ENCODE measurements at places on chromosomes 1 and 21.
A peak's percentile ranks its signal among the peaks of the same experiment; 100 is the strongest.

- no peak for DNase-seq
Observed at GRCh38 chr1:94678202-94678848, 136.8 kb upstream of the F3 start.

DNA sequence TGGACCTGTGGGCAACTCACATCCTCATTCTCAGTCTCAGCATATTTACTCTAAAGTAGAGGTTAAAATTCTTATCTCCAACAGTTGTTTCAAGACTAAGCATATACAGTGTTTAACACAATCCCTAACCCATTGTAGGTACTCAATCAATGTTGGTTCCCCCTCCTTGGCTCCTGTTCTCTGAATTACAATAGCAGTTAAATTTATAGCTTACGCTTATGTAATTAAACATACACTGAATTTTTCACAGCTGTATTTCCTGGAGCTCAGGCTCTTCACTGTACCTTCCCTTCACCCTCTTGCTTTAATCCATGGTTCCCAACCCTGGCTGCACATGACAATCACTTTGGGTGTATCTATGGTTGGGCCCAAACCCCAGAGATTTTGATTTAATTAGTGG lies 89.4 kb downstream of the LPAR3 start:
- DNase-seq = no peak

GRCh38 chr1:229221106-229222019 lies 49.5 kb upstream of the RAB4A start:
- DNase-seq = no peak

GRCh38 chr1:62613890-62614289 lies 16.6 kb downstream of the ANGPTL3 start:
- DNase-seq = no peak

DNA sequence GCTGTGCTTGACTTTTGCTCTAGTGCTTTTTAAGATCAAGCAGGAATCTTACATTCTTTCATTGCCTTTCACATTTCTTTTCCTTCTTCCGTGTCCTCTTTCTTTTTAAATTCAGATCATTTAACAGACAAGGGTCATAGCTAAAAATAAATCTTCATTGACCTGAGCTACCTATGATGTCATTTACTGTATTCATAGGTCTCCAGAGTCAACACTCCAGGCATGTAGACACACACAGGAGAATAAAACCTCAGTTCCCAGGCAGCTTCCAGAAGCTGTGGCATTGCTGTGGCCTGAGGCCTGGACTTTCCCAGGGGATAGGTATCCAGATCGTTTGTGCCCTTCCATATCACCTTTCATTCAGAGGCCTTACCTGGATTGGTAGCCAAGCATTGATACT lies 38.5 kb upstream of the ENAH start:
- DNase-seq = no peak

GRCh38 chr1:101898137-101898536 lies 98.6 kb downstream of the OLFM3 start:
- DNase-seq = no peak

- no peak for DNase-seq
Observed at GRCh38 chr1:40226192-40226591, 21.5 kb upstream of the TMCO2 start.

- no peak for DNase-seq
Observed at GRCh38 chr1:164950541-164950986, 391.6 kb downstream of the PBX1 start.

GRCh38 chr21:37787456-37787855 lies 128.8 kb downstream of the KCNJ6 start:
- no peak for DNase-seq

- peak; percentile 53 for DNase-seq
Observed at GRCh38 chr1:1213345-1214265, at the start of gene TNFRSF4. Gene TNFRSF4, minus strand, starts transcription at chr1:1214153. Its CDS starts 26 bp downstream, at chr1:1214127.

- DNase-seq = no peak
Observed at GRCh38 chr1:231923491-231924041, 297.0 kb downstream of the DISC1 start.

- no peak for DNase-seq
Observed at GRCh38 chr1:32998997-32999396, 34.4 kb upstream of the RNF19B start.

DNA sequence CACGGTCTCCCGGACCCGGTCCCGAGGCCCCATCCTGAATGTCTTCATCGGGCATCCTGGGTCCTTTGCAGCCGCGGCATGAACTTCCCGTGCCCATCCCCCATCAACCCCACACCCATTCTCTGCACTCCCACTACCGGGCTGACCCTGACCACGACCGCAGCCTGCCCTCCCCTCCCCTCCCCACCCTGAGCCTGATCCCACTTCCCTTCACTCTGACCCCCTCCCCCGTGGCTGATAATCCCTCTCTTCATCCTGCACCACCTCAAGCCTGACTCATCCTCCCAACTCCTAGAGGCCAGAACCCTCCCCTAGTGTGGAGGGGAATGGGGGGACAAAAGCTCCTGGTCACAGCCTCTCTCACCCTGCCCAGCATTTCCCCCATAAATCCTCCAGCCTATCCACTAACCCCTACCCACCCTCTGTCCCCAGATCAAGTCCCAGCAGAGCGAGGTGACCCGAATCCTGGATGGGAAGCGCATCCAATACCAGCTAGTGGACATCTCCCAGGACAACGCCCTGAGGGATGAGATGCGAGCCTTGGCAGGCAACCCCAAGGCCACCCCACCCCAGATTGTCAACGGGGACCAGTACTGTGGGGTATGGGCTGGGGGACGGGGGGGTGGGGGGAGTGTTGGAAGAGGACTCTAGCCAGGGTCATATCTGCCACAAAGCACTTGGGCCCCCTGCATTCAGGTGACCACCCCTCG lies 602 bp downstream of the SH3BGRL3 start:
- DNase-seq = no peak

DNA sequence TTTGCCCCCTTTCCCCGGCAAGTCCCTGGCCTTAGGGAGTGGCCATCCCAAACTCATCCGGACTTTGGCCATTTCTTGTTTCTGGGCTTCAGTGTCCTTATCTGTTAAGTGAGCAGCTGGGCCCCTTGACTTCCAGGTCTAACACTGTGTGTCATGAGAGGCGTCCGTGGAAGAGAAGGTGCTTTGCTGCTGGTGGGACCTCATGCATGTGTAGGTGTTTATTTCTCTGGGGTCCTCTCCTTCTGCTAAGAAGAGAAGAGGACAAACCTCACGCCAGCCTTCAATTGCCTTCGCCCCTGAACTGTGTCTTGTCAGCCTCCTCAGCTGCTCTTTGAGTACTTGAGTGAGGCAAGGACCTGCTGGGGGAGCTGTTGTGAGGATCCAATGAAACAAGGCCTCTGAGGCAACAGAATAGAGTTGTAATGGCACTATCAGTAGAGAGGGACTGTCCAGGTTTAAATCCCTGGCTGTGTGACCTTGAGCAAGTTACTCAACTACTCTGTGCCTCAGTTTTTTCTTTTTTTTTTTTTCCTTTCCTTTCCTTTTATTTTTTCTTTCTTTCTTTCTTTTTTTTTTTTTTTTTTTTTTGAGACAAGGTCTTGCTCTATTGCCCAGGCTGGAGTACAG lies 72.5 kb downstream of the RUNX3 start:
- no peak for DNase-seq
